IMR-90 (cell line): ENCODE measurements at places on chromosomes 6 and 20. TPM values are rescaled to one million over a fixed set of nuclear protein-coding genes. Genes with fewer than 3 reads are reported as not detected.

DNA sequence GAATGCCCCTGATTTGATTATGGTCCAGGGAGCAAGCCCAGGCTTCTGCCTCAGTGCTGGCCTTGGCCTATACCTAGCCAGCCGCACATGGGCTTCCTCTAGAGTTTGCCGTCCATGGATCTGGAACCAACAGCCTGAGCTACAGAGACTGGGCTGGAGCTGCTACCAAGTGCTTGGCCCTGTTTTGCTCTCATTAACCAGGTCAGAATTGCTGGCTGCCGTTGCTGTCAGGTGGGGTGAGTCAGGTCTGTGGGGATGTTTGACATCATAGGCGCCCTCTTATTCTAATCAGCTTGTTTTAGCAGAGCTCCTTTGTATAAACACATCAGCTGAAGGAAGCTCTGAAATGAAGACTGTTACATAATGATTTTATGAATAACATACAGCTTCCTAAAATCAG, 83.1 kb upstream of the PHACTR2 start:
- H3K27ac ChIP-seq = 0 out of 2 replicates have a peak overlapping the region, but pooled peaks have one; percentile 4
- H3K36me3 ChIP-seq = no peaks in the 10 kb centered on the region
- H3K27me3 ChIP-seq = no peaks in the 10 kb centered on the region
- peak; percentile 85 for DNase-seq
- peaks cover 9% of the 10 kb centered on the region for H3K4me1 ChIP-seq

DNA sequence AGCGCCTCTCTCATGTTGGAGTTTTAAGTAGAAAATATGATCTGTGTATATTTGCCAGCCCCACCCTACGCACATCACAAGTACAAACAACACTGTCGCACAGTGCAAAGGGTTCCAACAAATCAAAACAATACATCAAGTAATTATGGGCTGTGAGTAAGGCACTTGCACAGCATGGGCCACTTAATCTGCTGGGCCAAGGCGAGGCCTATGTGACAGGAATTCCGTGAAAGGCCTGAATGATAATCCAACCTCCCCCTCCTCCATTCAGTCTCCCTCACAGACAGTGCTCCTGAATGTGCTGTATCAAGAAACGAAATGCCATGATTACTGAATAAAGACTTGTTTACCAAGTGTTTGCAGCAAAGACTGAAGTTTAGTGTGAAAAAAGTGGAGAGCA, 130.1 kb upstream of the SLC2A12 start:
- no peaks in the 10 kb centered on the region for H3K36me3 ChIP-seq
- no peak for DNase-seq
- H3K4me1 ChIP-seq = peaks cover 2% of the 10 kb centered on the region; the same call in 1 of the 2 replicates
- no peak overlapping the region for H3K27ac ChIP-seq

GRCh38 chr6:134131530-134132139, 79.2 kb upstream of the SLC2A12 start:
- no peaks in the 10 kb centered on the region for H3K27me3 ChIP-seq
- H3K27ac ChIP-seq = no peak overlapping the region
- H3K4me3 ChIP-seq = no peak overlapping the region
- 0 out of 2 replicates have a peak, but pooled peaks cover 2% of the 10 kb centered on the region for H3K4me1 ChIP-seq
- no peaks in the 10 kb centered on the region for H3K36me3 ChIP-seq

DNA sequence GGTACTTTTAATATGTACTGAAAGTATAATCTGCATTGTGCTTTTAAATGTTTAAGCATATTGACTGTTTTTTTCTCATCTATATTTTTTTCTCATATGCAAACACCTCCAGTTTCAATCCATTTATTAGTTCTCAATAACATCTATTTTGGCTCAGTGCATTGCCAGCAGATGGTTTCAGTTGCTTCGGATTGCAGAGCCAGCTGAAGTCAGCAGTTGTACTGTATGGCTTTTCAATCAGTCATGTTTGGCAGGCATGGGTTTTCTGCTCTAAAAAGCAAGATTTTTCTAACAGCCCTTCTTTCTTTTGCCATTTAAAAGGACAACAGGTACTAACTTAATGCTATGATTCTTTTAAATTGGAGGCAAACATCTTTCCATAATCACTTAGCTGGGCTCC, 121.2 kb downstream of the CD109 start:
- no peak for DNase-seq
- no peak overlapping the region for H3K4me3 ChIP-seq
- no peaks in the 10 kb centered on the region for H3K27me3 ChIP-seq
- peaks cover 2% of the 10 kb centered on the region for H3K4me1 ChIP-seq
- no peaks in the 10 kb centered on the region for H3K36me3 ChIP-seq

The GPR6 gene
- total RNA-seq = not detected in 2 replicates
